Right lobe of liver (tissue), 6 donors: ENCODE measurements at places on chromosomes 4 and X. TPM values are rescaled to one million over a fixed set of nuclear protein-coding genes. Genes with fewer than 3 reads are reported as not detected.
A peak's percentile ranks its signal among the peaks of the same experiment; 100 is the strongest.

GRCh38 chrX:49176421-49177326, 5.0 kb downstream of the PLP2 start:
- peaks cover 5% of the 10 kb centered on the region for H3K4me1 ChIP-seq
- no peaks in the 10 kb centered on the region for H3K36me3 ChIP-seq
- no peaks in the 10 kb centered on the region for H3K27me3 ChIP-seq
- H3K27ac ChIP-seq = no peak overlapping the region

GRCh38 chr4:182062936-182063335, 180.3 kb upstream of the TENM3 start:
- no peak for DNase-seq
- no peaks in the 10 kb centered on the region for H3K4me1 ChIP-seq
- no peak overlapping the region for H3K27ac ChIP-seq
- H3K27me3 ChIP-seq = no peaks in the 10 kb centered on the region

CEP135 gene
- 2.4 TPM for total RNA-seq

- no peaks in the 10 kb centered on the region for H3K4me1 ChIP-seq
- H3K27me3 ChIP-seq = no peaks in the 10 kb centered on the region
- no peaks in the 10 kb centered on the region for H3K36me3 ChIP-seq
- H3K4me3 ChIP-seq = no peak overlapping the region
- H3K27ac ChIP-seq = no peak overlapping the region
Observed at GRCh38 chr4:165740911-165741310, 132.1 kb upstream of the TLL1 start.

DNA sequence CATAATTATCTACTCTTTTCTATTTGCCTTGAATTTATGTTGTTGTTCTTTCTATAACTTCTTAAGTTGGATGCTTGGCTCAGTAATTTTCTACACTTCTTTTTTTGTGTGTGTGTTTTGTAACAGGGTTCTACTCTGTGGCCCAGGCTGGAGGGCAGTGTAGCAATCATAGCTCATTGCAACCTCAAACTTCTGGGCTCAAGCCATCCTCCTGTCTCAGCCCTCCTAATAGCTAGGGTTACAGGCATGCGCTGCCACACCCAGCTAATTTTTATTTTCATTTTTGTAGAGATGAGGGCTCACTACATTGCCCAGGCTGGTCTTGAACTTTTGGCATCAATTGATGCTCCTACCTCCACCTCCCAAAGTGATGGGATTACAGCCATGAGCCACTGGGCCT, 20.7 kb upstream of the UCHL1 start:
- no peaks in the 10 kb centered on the region for H3K27me3 ChIP-seq
- no peak overlapping the region for H3K27ac ChIP-seq
- H3K4me3 ChIP-seq = no peak overlapping the region
- no peaks in the 10 kb centered on the region for H3K36me3 ChIP-seq
- H3K4me1 ChIP-seq = no peaks in the 10 kb centered on the region

AWAT2 gene
- not detected for total RNA-seq

GRCh38 chr4:8269535-8270417, at the start of gene HTRA3:
HTRA3 (plus strand) TSS chr4:8269754; CDS start chr4:8269969, 215 bp downstream.
- no peak within 1 kb of the TSS for H3K4me3 ChIP-seq
- H3K27me3 ChIP-seq = no peaks in the 10 kb centered on the region
- no peaks in the 10 kb centered on the region for H3K4me1 ChIP-seq
- no peaks in the 10 kb centered on the region for H3K36me3 ChIP-seq
- H3K27ac ChIP-seq = no peak within 1 kb of the TSS
- DNase-seq = no peak

DNA sequence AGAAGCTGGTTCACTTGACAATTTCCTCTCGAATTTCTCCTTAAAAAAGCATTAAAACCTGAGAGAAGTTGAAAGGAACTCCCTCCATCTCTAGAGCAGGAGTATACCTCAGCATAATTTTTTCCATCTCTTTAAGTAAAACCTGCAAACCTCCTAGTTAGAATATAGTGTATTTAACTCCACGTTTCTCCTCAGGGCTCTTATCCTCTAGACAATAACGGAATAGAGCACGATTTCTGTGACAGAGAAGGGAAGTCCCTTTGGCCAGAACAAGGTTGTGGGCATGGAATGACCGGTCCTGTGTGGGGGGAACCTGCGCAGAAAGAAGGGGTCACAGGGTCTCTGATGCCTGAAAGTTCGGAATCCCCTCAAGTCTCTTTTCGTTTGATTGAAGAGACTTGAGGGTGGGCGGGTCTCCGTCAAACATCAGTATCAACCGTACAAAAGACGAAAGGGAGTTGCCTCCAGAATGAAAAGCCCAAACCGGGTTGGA, 697 bp downstream of the ZNF280C start:
- H3K27ac ChIP-seq = no peak overlapping the region
- no peaks in the 10 kb centered on the region for H3K36me3 ChIP-seq
- H3K27me3 ChIP-seq = no peaks in the 10 kb centered on the region
- peak overlapping the region; percentile 47 for H3K4me3 ChIP-seq

GRCh38 chr4:40462326-40462725, 127.2 kb downstream of the CHRNA9 start:
- H3K4me1 ChIP-seq = peaks cover 15% of the 10 kb centered on the region
- peaks cover 17% of the 10 kb centered on the region for H3K36me3 ChIP-seq
- DNase-seq = no peak
- no peak overlapping the region for H3K4me3 ChIP-seq

DNA sequence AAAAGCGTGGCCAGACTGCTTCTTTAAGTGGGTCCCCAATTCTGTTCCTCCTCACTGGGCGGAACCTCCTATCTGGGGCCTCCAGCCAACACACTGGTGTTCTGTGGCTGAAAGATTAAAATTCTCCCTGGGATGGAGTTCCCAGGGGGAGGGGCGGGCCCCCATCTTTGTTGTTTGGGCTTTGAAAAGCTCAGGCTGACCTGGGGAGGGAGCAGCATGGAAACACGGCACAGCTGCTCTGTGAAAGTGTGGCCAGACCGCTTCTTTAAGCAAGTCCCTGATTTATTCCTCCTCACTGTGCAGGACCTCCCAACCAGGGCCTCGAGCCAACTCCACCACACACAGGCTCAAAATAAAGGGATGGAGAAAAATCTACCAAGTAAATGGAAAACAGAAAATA, 219.5 kb downstream of the TMEM47 start:
- peak; percentile 11 for DNase-seq
- no peaks in the 10 kb centered on the region for H3K4me1 ChIP-seq
- H3K27me3 ChIP-seq = no peaks in the 10 kb centered on the region
- H3K36me3 ChIP-seq = no peaks in the 10 kb centered on the region

MAB21L2 gene
- total RNA-seq = 0.31 TPM

DNA sequence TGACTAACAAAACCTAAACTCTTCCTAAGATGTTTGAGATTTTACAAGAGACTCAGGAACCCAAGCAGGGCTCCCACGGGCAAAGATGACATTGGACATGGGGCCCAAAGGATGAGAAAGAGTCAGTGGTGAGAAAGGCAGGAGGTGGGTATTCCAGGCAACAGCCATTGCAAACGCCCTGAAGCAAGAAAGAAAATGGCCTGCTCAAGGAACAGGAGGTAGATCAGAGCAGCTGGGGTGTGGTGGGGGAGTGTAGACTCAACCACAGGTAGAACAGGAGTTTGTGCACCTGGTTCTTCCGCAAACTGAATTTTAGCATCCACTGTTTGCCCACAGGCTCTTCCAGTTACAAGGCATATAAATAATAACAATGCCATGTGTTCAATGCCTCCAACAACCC, 3.3 kb downstream of the PPP2R2C start:
- no peak overlapping the region for H3K27ac ChIP-seq
- H3K4me3 ChIP-seq = no peak overlapping the region
- H3K27me3 ChIP-seq = no peaks in the 10 kb centered on the region
- DNase-seq = no peak

DNA sequence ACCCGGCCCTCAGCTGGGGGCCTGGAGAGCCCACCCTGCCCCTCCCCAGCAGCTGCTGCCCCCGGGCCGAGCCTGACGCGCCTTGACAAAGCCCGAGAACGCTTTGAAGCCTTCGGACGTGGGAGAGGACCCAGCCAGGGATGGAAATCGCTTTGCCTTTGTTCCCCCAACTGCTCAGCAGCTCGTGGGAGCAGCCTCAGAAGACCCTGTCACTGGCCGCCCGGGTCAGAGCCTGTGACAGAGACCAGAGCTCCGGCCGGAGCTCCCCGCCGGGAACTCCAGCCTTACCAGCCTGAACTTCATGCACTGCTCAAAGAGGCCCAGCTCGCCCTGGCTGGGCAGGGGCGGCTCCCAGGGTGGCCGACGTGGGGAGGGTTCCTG, 2.6 kb upstream of the SLC6A8 start:
- H3K27me3 ChIP-seq = no peaks in the 10 kb centered on the region
- no peaks in the 10 kb centered on the region for H3K36me3 ChIP-seq
- H3K27ac ChIP-seq = no peak overlapping the region
- no peak overlapping the region for H3K4me3 ChIP-seq

UFSP2 gene
- 13.2 TPM for total RNA-seq

DNA sequence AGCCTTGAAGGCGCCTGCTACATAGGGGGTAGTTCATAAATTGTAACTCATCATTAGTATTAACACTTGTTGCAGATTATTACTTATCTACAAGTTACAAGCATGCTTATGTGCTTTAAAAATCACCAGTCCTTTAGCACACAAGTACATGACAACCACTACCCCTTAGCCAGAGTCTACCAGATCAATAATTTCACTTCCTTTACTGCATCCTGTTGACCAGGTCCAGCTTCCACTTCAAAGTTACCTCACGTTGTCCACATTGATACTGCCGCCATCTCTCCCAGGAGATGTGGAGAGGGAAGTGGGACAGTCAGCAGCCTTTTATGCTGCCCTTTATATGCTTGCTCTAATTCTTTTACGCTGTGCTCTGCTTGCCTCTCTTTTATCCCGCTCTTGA, 231.3 kb upstream of the CXXC4 start:
- no peak overlapping the region for H3K4me3 ChIP-seq
- no peaks in the 10 kb centered on the region for H3K36me3 ChIP-seq
- no peak for DNase-seq
- H3K4me1 ChIP-seq = no peaks in the 10 kb centered on the region
- H3K27ac ChIP-seq = no peak overlapping the region

DNA sequence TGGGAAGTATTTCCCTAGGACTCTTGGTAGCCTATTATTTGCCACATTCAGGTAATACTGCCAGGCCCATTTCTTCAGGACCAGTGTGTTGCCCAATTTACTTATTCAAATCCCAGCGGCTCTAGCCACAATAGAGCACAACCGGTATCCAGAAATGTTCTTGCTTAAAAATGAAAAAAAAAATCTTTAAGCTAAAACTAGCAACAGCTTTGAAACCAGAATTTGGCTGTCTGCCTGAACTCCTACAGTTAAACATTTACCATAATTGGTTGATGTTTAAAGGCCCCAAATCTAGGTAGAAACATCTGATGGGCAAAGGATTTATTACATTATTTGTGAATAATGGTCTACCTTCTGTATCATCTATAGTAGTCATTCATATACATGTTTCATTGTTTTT, 930 bp upstream of the SLITRK4 start:
- no peak for DNase-seq
- peaks cover 18% of the 10 kb centered on the region for H3K27me3 ChIP-seq
- H3K36me3 ChIP-seq = no peaks in the 10 kb centered on the region
- no peak overlapping the region for H3K4me3 ChIP-seq
- no peaks in the 10 kb centered on the region for H3K4me1 ChIP-seq

DNA sequence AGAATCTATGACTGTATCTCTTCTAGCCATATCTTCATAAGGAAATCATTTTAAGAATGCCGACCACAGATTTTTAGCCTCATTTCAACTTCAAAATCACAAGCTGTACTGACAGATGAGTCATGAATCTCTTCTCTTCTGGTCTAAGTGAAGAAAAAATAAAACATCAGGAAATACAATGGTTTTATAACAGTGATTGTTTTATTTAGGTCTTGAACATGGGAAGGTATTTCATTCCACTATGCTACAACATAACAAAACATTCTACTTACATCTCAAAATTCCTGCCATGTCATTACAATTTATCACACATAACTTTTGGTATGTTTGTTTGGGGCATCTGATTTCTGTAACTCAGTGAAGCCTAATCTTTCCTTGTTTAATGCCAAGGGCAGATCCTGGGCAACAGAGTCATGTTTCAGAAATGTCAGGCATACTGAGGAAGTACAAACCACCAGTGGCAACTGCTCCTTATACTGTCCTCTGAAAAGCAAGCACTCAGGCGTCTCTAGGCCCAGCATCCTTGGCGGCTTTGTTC, 325.0 kb downstream of the PDHA2 start:
- H3K36me3 ChIP-seq = no peaks in the 10 kb centered on the region
- no peak for DNase-seq
- no peaks in the 10 kb centered on the region for H3K27me3 ChIP-seq
- H3K4me1 ChIP-seq = no peaks in the 10 kb centered on the region
- H3K4me3 ChIP-seq = no peak overlapping the region

DNA sequence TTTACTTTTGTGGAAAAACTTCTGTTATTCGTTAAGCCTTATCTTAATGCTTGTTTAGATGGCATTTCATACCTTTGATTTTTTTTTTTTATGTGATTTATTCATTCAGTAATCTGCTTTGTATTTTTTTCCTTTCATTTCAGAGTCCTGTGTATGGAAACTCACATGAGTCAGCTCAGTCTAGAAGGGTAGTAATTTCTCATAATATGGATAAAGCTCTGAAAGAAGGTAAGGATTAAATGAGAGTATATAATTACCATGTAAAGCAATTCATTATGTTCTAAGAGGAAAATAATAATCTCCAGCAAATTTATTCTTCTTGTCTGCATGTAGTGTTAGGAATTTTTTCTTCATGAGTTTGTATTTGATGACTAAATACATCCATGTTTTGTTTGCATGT, 37.8 kb downstream of the SNX25 start:
- H3K4me3 ChIP-seq = no peak overlapping the region
- no peaks in the 10 kb centered on the region for H3K36me3 ChIP-seq
- H3K4me1 ChIP-seq = no peaks in the 10 kb centered on the region
- no peak for DNase-seq

GRCh38 chr4:7157666-7158065, 34.7 kb upstream of the SORCS2 start:
- H3K27ac ChIP-seq = no peak overlapping the region
- no peaks in the 10 kb centered on the region for H3K27me3 ChIP-seq

SHROOM3 gene
- 31.1 TPM for total RNA-seq

FGF13 gene
- total RNA-seq = 0.37 TPM

PPARGC1A gene
- total RNA-seq = 42.1 TPM

GPR143 gene
- total RNA-seq = 0.42 TPM

TLR10 gene
- total RNA-seq = 0.16 TPM

LUZP4 gene
- not detected for total RNA-seq

DNA sequence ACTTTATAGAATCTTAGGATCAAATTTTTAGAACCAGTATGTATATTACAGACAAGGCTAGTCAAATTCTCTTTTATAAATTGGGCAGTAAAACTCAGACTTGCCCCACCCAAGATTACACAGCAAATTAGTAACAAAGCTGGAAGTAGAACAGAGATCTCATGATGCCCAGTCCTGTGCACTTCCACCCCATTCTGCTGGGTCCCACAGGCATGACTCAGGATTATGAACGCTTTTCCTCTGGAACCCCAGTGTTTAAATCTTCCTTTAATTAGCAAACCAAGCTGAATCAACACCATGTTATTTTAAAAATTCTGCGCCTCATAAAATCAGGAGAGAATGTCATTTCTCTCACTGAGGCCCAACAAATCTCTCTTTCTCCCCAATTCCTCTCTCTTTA, 1.5 kb upstream of the IL13RA2 start:
- H3K27me3 ChIP-seq = peaks cover 5% of the 10 kb centered on the region
- no peaks in the 10 kb centered on the region for H3K36me3 ChIP-seq
- no peak overlapping the region for H3K4me3 ChIP-seq
